ENCODE measurements at places on chromosomes 3 and 15. TPM values are rescaled to one million over a fixed set of nuclear protein-coding genes. Genes with fewer than 3 reads are reported as not detected.

CD200 gene
- 0.92 TPM for total RNA-seq

CPNE4 gene
- total RNA-seq, result not detected

DNA sequence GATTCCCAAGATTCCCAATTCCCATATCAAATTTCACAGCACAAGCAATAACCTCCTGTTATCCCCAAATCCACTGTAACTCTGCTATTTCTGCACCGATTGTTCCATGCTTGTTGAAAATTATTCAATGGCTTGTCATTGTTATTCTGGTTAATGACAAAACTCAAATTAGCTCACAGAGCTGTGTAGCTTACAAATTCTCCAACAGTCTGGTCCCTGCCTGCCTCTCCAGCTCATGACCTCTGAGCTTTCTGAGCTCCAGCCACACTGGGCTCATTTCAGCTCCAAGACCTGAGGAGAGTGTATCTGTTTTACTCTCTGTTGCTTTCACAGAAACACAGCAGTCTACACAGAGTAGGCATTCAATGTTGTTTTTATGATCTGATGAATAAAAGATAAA lies 3.3 kb downstream of the DPPA2 start:
- DNase-seq, result no peak

P4HTM gene
- 32.9 TPM for total RNA-seq

DAZL gene
- not detected for total RNA-seq
